SK-N-MC (cell line): ENCODE measurements at places on chromosomes 13 and 19.

DNA sequence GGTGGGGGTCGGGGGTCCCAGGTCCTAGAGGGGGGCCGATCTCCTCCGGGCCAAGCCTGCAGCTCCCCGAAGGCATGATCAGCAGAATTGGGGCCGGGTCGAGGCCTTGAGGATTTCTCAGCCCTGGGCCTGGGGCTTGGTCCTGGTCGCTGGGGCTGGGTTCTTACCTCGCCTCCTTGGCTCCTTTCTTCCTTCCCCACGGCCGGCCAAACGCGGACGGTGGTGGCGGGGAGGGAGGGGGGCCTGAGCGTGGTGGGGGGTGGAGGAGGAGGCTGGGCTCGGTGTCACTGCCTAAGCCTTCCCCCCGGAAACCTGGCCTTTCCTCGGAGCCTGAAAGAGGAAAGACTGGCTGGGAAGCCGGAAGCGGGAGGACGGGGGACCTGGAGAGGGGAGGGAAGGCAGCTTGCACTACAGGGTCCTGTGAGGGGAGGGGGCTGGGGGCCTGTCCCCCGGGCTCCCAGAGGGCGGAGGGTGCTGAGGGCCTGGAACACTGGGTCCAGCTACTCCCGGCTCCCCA, at the start of gene ZNF579:
Gene ZNF579, minus strand, starts transcription at position 221 of the 517 bp plus-strand sequence. CDS start 1,209 bp downstream, outside the sequence.
- no peak for DNase-seq

DNA sequence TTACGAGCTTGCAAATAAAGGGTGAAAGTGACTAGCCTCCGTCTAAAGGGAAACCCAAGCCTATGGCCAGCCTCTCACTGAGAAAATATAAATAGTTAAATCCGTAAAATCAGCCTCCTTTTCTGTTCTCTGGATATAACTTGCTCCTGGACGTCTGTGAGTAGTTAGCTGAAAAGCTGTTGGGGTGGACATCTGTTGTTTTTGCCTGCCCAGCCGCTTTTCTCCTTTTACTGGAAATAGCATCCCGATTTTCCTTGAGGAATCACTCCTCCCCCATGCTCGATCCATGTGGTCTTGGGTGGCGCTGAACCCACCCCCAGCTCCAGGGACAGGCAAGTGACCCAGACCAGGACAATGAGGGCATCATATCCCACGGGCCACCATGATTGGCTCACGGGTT, 291.5 kb upstream of the ZNF507 start:
- no peak for DNase-seq

DNA sequence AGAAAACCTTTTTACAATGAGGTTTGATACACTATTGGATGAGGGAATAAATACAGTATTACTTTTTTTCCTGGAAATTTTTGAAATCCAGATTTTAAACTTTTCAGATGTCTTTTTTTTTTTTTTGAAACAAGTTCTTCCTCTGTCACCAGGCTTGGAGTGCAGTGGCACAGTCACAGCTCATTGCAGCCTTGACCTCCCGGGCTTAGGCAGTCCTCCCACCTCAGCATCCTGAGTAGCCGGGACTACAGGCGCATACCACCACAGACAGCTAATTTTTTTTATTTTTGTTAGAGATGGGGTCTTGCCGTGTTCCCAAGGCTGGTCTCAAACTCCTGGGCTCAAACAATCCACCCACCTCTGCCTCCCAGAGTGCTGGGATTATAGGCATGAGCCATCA, 96.8 kb downstream of the RNF17 start:
- no peak for DNase-seq

DNA sequence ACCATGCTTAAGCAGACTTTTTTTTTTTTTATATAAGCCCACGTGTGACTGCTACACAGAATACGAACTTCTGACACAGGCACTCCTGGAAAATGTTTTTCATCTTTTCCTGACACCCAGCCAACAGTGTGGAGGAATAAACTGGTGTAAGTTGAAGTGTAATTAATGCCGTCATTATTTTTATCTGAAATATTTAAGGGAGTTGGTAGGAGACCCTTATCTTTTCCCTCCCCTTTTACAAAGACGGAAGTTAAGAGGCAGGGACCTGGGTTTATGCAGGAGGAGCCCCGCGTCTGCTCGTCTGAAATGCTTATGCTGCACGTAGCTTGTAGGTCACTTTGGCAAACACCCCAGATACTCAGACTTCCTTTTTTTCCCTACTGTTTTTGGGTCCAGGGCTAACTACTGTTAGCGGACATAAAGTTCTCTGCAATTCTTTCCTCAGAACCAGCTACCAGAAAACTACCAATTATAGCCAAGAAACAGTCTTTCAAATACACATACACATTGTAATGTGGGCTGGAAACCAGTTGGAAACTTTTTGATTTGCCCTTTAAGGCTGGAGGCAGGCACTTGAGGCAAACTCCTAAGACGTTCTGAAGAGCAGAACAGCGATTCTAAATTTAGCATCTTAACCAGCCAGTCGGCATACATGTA, 50.8 kb downstream of the EFNB2 start:
- no peak for DNase-seq

- no peak for DNase-seq
Observed at GRCh38 chr13:42017264-42017663, 31.2 kb upstream of the DGKH start.

GRCh38 chr13:24221007-24221406, 60.5 kb downstream of the SPATA13 start:
- no peak for DNase-seq

GRCh38 chr13:28451482-28452217, 43.3 kb downstream of the FLT1 start:
- no peak for DNase-seq

DNA sequence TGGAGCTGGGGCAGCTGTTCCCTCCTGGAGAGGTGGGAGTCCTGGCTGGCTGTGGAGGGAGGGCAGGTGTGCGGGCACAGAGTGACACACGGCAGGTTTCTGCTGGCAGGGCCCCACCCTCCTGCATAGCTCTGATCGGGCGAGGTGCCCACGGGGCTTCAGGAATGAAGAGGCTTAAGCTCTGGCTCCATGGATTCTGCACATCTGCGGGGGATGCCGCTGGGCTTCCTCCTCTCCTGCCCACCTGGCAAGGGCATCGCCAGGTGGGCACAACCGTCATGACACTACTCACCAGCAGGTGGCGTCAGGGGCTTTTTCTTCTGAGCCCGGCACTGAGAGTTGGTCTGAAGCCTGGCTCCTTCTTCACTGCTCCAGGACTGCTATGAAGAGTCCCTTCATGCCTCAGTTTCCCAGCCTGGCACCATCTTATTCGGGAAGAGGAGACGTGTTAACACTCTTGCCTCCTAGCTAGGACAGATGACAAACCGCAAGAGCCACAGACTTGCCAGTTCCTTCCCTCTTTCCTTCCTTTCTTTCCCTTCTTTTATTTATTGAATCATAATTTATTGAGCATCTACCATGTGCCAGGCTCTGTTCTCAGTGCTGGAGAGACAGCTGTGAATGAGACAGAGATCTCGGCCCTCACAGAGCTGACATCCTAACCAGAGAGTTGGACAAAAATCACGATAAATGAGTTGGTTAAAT, 15.2 kb upstream of the PAK4 start:
- DNase-seq = no peak

DNA sequence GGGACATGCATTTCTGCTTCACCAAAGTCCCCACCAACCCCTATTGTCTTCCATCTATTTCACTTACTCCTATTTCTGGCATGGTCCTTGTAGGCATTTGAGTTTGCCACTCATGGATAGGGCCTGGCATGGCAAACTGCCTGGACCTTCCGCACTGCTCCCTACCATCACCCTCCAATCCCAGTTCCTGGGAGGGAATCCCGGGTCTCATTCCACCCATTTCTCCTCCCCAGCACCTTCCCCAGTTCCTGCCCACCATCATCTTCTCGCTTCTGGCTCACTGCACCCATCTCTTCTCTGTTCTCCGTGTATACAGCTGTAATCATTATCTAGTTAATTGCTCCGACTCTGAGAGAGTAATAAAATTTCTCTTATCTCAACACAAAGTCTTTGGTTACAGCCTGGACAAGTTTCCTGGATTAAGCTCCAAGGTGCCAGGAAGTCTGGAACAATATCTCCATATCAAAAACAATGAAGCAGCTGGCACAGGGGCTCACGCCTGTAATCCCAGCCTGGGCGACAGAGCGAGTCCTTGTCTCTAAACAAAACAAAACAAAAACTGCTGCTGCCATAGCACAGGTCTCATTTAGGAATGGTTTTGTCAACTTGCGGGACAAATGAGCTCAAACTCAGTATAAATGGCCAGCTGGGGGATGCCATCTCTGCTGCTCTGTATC, 17.0 kb upstream of the COX7A1 start:
- DNase-seq = peak; percentile 3

GRCh38 chr13:102897371-102898138, 51.7 kb downstream of the ERCC5 start:
- DNase-seq = no peak

DNA sequence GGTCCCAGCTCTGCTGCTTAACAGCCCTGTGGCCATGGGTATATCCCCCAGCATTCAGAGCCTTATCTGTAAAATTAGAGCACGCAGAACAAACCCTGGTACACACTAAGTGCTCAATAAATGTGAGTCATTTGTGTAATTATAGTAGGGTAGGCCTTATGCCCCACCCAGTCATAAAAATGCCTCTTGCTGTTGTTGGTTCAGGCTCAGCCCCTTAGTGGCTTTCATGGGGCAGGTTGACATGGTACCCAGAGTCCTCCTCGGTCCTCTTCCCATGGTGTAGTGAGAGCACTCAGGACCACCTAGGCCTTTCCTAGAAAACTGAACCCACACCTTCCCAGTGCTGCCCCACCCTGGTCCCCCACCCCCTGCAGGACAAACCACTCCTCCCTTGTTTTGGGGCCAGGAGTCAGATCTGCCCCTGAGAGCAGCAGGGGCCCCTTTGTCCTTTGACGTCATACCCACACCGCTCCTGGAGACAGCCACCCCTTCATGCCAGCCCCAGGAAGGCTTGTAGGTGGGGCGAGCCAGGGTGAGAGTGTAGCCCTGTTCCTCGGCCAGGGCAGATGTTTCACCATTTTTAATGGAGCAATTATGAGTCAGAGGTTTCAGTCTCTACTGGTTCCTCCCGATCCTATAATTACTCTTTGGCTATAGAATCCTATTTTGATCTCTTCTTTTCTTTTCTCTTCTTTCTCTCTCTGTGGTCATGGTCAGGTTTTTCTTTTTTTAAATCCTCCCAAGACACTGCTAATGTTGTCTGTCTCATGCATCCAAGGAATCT, 36.8 kb downstream of the ACTN4 start:
- DNase-seq = no peak

DNA sequence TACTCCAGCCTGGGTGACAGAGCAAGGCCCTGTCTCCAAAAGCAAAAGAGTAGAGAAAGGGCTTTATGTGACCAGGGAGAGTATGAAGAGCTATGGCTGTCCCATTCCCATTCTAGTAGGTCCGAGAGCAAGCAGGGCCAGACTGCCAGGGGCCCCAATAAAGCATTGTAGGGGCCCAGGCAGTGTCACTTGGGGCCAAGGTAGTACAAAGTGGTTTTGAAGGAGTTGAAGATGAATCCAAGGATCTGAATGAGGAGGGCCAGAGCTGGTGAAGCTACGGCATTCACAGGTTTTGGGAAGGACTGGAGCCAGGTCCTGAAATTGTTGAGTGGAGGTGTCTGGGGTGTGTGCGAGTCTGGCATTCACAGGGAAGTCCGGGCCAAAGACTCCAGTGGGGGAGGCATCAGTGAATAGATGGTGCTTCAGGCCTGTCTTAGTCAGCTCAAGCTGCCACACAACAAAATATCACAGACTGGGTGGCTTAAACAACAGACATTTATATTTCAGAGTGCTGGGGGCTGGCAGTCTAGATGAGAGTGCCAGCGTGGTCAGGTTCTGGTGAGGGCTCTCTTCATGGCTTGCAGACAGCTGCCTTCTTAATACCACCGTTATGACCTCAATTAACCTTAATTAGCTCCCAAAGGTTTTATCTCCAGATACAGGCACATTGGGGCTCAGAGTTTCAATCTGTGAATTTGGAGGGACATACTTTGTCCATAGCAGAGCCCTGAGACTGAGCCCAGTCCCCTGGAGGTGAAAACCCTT, 9.9 kb downstream of the NACC1 start:
- no peak for DNase-seq

DNA sequence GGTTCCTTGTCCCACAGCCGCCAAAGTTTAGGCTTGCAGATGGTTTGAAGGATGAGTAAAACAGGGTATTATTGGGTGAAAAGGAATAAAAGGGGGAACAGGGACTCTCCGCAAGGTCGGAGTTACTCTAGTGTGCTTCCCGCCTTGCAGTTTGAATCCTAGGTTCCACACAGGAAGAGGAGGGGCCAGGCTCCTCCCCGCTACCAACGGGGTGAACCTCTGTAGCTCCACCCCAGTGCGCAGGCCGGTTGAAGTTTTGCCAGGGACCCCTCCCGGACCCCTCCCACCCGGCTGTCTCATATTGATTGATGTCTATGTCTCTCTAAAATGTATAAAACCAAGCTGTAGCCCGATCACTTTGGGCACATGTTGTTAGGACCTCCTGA, 11.6 kb upstream of the GTF2F2 start:
- no peak for DNase-seq

DNA sequence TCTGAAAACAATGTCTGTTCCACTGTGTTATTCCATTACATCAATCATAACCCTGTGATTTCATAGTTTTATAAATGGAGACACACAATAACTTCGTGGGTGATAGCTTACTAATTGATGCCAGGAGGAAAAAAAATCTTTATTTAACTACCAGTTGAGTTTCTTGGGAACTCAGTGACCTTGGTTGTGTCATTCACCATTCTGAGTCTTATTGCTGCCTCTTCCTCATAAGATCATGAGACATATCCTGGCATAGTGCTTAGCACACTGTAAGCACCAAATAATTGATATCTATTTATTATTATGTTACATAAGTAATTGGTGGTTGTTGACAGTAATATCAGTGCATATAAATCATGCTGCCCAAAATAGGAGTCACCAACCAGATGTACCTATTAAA, 39.1 kb upstream of the SIN3B start:
- no peak for DNase-seq

DNA sequence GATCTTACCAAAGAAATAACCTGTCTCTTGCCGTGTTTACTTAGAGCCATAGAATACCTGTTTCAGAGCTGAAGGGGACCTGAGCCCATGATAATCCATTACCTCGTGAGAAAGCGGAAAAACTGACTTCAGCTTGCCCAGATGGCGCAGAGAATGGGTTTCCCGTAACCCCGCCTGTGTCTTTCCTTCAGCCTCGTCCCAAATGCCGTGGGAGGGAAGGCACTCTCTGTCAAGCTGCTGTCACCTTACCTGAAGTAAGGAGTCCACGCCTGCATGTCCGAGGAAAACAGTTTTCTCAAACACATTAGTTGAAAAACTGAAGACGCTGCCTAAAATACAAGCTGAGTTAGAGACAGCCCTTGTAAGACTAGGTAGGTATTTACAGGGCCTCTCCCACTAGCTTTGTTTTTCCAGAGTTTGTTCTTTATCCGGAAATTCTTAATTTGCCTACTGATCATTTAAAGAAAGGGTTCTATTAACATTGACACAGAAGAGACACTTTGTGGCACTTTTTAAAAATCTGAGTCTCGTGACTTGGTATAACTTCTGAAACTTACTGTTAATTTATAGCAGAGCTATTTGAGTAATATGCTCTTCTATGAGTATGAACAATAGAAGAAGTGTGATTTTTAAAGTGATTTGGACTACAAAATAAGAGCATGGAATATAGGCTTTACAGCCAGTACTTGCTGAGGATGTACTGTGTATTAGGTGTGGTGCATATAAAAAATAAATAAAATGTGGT, 1.3 kb upstream of the INTS6 start:
- no peak for DNase-seq

- DNase-seq = no peak
Observed at GRCh38 chr19:46739290-46739771, 6.5 kb upstream of the FKRP start.
